ENCODE measurements at places on chromosomes 7 and 10.

GRCh38 chr7:140898786-140899536 lies 25.8 kb downstream of the BRAF start:
- DNase-seq: no peak

DNA sequence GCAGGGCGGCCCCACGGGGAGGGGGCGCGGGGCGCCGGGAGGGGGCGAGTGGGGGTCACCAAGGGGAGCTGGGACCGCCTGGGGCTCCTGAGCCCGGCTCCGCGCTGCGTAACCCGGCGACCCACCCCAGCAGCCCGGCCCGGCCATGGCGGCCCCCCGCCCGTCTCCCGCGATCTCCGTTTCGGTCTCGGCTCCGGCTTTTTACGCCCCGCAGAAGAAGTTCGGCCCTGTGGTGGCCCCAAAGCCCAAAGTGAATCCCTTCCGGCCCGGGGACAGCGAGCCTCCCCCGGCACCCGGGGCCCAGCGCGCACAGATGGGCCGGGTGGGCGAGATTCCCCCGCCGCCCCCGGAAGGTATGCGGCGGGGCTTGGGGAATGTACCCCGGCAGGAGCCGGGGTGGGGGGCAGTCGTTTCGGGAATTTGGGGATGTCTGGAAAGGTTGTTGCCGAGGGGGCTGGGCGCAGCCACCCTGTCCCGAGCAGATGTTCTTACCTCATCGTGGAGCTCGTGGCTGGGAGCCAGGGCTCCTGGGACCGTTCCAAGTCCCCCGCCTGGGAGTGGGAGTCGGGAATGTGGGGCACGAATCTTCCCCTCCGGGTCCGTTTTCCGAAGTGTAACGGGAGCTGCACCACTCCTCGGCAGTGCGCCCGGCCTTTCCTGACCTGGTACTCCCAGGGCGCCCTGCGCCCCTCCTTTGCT lies 431 bp downstream of the ZYX start:
- no peak for DNase-seq

DNA sequence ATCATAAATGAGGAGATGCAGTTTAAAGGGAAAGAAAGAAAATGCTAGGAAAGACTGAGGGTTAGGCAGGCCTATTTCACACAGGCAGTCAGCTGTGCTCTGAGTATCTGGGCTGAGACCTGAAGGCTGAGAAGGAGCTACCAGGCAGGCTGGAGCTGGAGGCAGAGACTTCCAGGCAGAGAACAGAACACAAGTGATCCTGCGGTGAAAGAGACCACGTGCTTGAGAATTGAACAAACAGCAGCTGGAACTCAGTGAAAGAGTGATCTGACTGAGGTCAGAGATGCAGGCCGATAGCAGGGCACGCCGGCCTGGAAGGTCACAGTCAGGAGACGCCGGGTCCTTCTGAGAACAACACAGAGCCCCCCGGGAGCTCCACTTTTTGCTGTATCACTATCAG lies 147.8 kb downstream of the ADAM12 start:
- no peak for DNase-seq

- DNase-seq: no peak
Observed at GRCh38 chr10:117439243-117439912, 64.1 kb upstream of the PDZD8 start.

GRCh38 chr10:18418541-18419215 lies 232.7 kb downstream of the NSUN6 start:
- no peak for DNase-seq

GRCh38 chr7:150895809-150896208 lies 43.5 kb downstream of the AOC1 start:
- DNase-seq: no peak

DNA sequence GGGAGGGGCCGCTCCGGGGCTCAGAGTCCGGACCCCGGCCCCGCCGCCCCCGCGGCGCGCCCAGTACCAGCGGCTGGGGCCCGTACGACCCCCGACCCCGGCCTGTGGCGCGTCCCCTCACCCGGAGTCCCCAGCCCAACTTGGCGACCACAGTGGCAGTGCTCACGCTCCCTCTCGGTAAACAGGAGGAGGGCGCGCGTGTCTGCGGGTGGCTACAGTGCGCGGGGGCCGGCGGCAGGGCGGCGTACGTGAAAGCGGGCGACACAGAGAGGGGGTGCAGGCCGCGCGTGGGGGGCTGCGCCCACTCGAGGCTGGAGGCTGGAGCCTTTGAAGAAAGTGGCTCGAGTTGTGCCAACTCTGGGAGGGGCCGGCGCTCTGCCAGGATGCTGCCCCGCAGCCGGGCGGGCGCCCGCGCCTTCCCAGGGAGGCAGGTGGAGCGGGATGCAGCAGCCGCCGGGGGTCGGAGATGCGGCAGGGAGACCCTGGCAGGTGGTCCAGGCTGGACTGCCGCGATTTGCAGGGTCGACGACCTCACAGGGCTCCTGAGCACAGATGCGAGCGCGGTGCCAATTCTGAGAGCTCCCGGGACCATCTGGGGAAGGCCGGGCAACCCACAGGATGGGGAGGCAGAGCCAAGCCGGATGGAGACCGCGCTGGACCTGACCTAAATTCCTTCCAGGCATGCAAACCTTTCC lies 655 bp downstream of the PTPRE start:
- DNase-seq: no peak

DNA sequence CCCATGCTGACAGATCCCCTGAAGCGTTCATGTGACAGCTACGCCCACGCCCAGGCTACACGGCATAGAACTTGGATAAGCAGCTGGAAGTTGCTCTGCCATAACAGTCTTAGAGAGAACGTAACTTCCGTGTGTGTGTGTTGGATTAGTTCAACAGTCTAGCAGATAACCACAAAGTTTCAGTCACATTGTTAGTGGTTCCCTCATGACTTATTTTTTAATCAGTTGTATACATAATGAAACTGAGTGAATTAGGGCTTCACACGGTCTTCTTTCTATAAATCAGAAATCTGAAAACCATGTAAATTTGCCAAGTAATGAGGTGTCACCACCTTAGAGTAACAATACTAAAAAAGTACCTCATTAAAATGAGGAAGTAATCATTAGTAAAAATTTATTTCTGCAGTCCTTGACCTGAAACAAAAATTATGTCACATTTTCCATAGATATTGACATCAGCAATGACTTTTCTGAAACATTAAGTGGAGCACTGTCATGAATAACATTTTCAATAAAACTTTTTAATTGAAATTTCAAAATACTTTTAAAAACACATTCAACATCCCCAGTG lies 21.7 kb upstream of the MACC1 start:
- DNase-seq: no peak

DNA sequence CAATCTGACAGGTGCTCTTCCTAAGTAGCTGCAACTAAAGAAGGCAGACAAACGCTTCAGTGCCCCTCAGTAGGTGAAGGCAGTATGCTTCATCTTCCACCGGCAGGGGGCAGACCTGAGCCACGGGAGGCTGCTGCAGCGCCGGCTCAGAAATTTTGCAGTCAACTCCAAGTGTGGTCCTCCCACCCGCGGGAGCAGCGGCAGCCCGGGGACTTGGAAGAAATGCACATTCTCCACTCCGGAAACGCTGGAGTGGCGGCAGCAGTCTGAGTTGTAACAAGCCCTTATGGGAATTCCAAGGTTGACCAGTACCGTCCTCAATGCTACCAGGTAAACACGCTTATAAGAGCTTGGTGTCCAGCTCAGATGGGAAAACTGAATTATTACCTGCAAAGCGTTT lies 3.4 kb downstream of the IGFBP3 start:
- peak; percentile 45 for DNase-seq

- no peak for DNase-seq
Observed at GRCh38 chr7:128347647-128348097, 4.0 kb upstream of the RBM28 start.

DNA sequence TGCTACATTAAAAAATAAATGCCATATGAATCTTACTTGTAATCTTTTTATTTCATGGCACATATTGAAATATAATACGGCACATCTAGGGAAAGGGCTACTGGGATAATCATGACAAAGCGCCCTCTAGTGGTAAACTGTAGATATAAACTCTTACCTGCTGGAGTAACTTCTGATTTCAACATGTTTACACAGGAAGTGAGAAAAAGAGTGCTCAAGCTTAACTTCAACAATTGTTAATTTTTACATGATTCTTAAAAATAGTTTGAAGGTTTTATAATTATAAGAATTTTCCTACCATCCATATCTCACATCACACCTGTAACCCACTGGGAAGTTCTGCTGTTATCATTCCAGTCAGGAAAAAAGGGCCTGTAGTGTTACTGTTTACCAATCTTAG lies 2.0 kb upstream of the HEPACAM2 start:
- DNase-seq: peak; percentile 8

GRCh38 chr10:103127241-103127640 lies 65.8 kb downstream of the NT5C2 start:
- DNase-seq: no peak

DNA sequence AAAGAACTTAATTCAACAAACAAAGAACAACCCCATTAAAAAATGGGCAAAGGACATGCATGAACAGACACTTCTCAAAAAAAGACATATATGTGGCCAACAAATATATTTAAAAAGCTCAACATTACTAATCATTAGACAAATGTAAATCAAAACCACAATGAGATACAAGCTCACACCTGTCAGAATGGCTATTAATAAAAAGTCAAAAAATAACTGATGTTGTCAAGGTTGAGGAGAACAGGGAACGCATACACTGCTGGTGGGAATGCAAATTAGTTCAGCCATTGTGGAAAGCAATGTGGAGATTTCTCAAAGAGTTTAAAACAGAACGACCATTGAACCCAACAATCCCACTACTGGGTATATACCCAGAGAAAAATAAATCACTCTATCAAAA lies 19.1 kb downstream of the ZFAND4 start:
- DNase-seq: no peak

DNA sequence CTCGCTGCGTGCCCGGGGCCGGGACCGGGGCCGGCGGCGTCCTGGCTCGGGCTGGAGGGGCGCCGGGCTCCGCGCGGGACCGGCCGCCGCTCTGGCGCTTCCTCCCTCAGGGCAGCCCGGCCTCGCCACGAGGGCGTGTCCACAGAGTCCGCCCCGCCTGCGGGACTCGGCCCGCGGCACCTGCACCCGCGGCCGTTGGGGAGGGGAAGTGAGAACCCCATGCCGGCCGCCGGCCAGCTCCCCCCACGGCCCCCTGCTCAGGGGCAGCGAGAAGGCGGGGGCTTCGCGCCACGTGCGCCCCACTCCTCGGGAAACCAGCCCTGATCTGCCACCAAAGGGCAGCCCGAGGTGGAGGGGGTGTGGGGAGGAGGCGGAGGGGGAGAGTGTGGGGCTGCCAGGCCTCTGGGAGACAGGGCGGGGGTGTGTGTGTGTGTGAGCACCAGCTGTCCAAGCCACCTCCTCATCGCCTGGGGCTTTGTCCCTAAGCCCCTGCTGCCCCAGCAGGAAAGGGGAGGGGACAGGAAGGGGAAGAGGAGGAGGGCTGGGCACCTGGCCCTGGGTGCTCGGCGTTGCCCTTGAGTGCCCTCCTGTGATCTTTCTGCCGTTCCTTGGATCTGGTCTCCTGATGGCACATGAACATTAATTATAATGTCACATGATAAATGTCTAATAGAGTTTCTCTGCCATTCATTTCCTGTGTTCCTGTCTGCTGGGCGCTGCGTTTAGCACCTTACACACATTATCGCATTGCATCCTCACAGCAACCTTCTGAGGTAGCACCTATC lies at the start of gene PIK3AP1:
Gene PIK3AP1 (minus strand): TSS at position 93 of the 785 bp plus-strand sequence. CDS start 120 bp downstream, outside the sequence.
- DNase-seq: peak; percentile 43

- no peak for DNase-seq
Observed at GRCh38 chr10:118966076-118966849, 63.3 kb upstream of the NANOS1 start.

DNA sequence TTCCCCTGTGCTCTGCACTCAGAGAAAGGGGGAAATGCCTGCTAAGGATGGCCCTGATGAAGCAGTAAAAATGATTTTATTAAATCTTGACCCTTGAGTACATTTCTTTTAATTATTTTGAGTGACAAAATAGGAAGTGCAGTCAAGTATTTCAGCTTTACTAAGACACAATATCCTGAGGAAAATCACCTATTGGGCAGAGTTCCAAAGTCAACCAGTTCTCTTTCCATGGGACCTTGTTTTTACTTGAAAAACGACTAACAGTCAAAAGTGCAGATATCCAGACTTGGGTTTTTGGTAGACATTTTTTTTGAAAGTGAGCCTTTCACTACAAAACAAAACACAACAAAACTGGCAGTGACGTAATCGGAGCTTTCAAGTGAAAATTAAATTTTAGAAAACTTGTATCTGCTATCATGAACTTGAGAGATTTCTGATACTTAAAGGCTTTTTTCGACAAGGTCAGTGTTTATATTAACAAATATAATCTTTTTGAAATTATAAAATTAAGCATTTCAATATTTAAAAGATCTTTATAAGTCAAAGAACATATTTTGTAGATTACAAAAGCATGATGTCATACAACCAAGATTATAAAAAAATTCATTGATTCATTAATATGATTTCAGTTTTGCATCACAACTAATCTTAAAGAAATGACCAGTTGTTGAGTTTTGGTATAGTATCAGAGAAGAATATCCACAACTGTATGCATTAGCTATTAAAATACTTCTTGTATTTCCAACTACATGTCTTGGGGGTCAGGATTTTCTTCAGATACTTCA lies 513.8 kb upstream of the AKR1E2 start:
- DNase-seq: no peak

- DNase-seq: no peak
Observed at GRCh38 chr10:35517431-35518181, 87.5 kb upstream of the GJD4 start.

DNA sequence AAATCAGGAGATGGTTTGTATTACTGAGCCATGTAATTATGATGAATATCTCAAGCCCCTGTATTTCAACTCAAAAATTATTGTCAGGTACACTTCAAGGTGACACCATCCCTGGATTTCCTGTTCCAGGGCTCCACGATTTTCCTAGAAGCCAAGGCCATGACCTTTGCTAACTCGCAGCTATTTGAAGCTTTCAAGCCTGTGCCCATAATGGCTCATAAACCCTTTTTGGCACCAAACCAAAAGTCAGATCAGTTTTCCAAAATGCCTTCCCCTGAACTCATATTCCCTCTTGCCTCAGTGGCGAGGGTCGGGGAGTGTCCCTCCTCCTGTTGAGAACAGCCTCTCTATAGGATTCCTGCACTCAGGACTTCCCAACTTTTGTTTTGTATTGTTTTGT lies 70.8 kb downstream of the HIP1 start:
- DNase-seq: no peak

DNA sequence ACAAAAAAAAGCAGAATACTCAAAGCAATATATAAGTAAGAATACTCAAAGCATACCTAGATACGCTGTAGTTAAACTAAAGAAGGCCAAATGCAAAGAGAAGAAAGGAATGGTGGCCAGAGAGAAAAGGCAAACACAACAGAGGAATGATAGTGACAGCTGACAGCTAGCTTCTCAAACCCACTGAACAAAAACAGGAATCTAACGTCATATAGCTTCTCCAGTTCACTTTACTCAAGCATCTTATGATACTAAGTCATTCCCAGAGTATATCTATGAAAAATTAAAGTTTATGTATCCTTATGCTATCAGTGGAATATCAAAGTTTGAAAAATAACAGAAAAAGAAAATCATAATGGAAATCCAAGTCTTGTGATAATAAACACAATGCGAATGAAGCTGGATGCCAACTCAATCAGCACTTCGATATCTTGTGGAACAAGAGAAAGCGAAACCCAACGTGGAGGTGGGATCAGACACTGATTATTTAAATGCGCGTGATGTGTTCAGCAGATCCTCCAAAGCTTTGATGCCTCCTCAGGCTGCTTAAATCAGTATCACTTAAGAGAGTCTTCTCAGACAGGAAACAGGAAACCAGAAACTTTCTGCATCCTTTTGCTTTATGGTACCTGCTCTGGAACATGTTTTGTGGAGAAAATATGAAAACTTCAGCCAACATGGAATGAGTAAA lies 102.8 kb downstream of the PIP4K2A start:
- DNase-seq: peak; percentile 47
